ENCODE measurements at places on chromosomes 6 and 20.
A peak's percentile ranks its signal among the peaks of the same experiment; 100 is the strongest.

DNA sequence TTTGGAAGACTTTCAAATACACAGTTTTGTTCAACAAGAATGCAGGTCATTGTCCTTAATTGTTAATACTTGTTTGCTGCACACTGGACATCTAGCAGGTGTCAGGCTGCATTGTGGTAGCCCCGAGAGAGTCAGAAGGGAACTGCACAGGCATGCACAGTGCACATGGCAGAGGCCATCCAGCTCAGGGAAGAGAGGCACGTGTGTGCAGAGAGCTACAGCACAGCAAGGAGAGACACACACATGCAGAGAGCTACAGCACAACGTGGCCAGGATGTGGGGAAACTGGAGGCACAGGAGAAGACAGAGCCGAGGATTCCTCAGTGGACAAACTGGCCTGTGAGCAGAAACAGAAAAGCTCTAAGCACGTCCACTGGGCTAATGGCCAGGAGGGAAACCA, 272.0 kb downstream of the SMOC2 start:
- no peak for DNase-seq

GRCh38 chr6:27752038-27752885, 159.9 kb downstream of the OR2B2 start:
- DNase-seq = peak; percentile 52

DNA sequence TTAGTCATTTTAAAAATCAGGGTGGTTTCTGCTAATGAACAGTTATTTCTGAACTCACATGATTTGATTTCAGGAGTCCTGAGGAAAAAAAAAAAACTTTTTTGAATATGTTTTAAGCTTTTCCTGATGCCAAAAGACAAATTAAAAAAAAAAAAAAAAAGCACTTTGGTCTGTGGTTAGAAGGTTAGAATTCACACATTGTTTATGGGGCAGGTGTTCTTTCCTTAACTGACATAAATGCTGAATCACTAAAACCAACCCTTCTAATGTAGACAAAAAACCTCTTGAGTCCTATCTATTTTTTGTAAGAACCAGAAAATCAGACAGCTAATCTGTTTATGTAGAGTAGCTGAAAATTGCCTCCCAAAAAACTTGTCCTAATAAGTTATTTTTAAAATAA, 20.4 kb downstream of the THEMIS start:
- no peak for DNase-seq

- no peak for DNase-seq
Observed at GRCh38 chr20:55415567-55416142, 589.7 kb downstream of the CBLN4 start.

- no peak for DNase-seq
Observed at GRCh38 chr20:31823360-31824124, 4.4 kb downstream of the MYLK2 start.

- DNase-seq = peak; percentile 61
Observed at GRCh38 chr6:30884521-30885480, 482 bp downstream of the DDR1 start.

DNA sequence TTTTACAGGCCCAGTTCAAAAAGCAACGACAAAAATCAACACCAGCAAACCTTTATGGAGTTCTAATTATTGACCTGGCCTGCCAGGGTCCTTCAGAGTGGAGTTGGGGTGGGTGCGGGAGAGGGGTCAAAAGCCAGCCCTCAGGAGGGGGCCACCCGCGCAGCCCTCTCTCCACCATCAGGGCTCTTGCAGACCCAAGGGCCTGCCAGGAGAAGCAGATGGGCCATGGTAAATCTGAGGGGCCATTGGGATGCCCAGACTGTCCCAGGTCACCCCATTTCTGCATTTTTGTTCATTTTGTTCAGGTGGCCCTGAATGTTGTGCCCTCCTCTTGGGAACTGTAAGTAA, 88.4 kb downstream of the DHX35 start:
- no peak for DNase-seq

DNA sequence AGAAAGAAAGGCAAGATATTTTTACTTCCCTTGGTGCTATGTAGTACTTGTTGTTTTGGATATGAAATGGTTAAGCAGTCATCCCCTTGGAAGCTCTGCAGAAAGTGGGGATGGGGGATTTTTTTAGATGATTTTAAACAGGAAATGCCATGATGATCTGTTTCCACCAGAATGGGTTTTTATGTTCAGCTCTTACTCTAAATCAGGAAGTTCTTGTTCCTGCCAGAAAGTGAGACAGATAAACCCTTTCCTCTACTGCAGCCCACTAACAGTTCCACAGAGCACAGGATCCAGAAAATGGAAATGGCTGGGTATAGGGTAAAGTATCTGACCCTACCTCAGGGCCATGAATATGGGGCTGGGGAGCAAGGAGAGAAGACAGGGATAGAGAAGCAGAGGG, 32.1 kb upstream of the PPP1R3G start:
- no peak for DNase-seq

DNA sequence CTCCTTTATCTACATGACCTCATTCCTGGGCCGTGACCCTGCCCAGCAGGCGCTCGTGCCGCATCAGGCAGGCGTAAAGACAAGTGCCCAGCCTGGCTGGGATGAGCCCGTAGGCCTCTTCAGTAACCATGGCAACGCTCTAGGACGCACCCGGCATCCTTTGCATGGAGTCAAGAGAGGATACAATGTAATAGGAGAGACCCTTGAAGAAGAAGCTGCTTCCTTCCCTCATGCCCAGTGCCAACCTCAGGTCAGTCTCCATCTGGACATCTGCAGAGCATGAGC, 5.0 kb upstream of the LSM14B start:
- DNase-seq = no peak

- no peak for DNase-seq
Observed at GRCh38 chr6:155215906-155216305, 47.9 kb upstream of the CLDN20 start.

DNA sequence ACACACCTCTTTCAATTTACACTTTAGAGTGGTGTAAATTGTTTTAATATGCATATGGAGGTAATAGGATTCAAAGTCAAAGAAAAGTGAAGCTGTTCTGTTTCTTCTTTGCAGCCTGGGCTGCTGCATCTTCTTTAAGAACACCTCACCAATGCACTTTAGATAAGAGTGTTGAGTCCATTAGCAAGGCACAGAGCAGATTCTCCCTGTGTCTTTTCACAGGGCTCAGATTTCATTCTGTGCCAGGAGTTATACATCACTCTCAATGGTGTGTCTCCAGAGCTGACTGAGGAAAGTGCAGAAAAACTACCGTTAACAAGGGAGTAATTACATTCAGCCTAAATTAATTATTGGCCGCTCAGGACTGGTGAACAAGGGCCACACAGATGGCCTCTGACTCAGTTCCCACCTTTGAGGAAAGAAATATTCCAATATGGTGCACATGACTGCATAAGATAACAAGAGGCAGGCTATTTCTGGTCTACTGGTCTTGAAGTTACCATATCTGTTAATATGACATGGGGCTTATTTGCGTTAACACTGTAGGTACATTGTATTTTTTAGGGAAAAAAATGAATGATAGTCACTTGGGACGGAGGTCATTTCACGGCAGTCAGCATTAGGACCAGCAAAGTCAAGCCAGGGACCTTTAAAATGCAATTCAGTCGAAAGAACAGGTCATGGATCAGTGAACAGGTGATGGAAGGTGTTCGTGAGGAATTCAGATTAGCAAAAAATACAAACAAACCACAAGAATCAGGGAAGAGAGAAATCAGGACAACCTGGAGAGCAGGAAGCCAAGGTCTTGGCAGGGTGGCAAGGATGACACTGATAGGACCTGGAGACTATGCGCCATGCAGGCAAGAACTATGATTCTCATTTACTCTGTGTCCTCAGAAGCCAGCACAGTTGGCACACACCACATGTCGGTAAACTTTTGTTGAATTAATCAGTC, 203.7 kb downstream of the TBX18 start:
- DNase-seq = no peak

DNA sequence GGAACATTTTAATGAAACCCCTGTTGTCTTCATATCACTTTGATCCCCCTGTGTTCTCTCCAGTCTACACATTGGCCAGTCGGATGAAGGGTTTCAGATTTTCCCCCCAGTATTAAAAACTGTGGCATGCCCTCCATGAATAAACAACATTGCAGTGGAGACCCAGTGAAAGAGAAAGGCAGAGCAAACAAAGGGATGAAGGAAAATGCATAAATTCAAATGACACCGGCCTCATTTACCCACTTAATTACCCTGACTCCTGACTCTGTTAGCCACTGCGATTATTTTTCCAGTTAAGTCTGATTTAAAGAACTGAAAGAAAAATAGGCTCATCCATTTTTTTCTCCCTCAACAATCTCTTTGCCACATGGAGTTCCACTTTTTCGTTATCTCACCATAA, 569.2 kb downstream of the TFAP2B start:
- DNase-seq = no peak

DNA sequence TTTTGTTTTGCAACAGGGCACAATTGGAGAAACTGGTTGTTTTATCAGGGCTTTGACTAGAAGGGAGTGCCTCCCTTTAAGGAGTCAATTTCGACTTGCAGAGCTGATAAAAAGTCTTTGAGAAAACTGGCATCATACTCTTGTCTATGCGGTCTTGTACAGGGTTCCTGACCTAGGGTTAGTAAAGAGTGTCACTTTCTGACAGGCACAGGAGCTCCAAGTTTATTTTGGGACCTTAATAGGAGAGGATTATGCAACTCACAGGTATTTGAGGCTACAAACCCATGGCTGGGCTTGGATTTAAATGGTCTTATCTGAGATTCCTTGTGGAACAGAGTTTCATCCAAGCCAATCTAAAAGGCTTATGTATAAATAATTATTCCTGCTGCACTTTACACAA, 365.4 kb downstream of the HTR1B start:
- no peak for DNase-seq

DNA sequence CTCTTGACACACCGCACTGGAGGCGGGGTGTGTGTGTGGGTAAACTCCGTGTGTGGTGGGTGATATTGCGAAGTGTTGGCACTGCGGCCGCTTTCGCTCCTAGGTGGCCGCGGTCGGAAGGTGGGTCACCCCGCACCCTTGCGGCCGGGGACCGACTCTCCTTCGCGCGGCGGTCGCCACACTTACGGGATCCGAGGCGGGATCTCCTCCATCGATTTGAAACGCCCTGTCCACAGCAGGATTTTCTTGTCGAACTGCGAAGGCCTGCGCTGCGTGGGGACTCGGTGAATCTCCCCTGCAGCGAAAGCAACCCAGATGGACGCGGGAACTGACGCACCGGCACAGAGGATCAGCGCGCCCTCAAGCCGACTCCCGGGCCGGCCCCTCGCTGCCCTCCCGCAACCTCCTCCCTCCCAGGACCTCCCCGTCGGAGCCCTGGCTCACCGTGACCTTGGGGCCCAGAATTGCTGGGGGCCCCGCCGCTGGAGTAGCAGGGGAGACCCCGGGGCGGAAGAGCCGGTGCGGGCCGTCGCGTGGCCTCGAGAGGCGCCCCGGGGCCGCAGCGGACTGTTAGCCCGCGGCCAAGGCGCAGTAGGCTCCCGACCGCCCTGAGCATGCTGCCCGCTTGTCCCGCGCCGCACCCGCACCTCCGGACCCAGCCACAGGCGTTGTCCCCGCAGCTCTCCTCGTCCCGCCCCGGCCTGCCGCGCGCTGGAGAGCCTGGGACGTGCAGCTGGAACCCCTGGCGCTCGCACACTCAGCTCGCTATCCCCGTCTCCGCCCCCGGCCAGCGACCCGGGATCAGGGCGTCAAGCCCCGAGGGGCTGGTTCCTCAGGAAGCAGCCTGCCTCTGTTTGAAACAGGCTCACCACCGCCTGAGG, at the start of gene FAM162B:
Gene FAM162B (minus strand): TSS at position 759 of the 881 bp plus-strand sequence. CDS start 143 bp downstream, at position 616.
- DNase-seq = peak; percentile 69

DNA sequence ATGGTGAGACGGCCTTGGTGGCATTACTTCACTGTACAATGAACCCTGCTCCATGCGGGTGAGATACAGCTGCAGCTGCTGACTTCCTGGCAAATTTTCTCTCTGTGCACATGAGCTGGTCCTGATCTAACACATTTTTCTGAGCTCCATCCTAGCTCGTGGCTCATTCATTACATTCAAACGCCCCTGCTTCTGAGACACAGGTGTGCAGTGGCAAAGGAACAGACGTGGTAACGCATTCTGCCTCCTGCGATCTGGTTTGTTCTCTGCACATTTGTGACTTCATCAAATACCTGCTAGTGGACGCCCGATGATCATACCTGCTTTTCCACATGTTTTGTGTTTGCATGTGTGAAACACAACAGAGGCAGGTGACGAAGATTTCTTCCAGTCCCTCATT, 189.6 kb upstream of the PDE10A start:
- DNase-seq = no peak

GRCh38 chr6:146905181-146905704, 299.0 kb upstream of the STXBP5 start:
- DNase-seq = no peak

- no peak for DNase-seq
Observed at GRCh38 chr6:10861086-10861485, 20.8 kb downstream of the GCM2 start.

GRCh38 chr6:9112544-9112943, 677.2 kb upstream of the SLC35B3 start:
- DNase-seq = no peak

GRCh38 chr6:39688494-39688893, 36.7 kb downstream of the KIF6 start:
- DNase-seq = peak; percentile 17

- no peak for DNase-seq
Observed at GRCh38 chr20:15594158-15594695, 979.0 kb downstream of the KIF16B start.

- DNase-seq = no peak
Observed at GRCh38 chr6:158475344-158476302, 84.3 kb upstream of the TMEM181 start.

GRCh38 chr6:163348789-163349680, 65.5 kb upstream of the QKI start:
- no peak for DNase-seq

DNA sequence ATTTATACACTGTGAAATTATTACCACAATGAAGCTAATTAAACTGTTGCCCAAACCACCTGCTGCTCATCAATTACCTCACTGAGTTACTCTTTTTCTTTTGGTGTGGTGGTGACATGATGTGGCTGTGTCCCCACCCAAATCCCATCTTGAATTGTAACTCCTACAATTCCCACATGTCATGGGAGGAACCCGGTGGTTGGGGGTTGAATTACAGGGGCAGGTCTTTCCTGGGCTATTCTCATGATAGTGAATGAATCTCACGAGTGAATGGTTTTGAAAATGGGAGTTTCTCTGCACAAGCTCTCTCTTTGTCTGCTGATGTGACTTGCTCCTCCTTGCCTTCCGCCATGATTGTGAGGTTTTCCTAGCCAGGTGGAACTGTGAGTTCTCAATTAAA, 145.0 kb downstream of the LRRC1 start:
- DNase-seq = no peak

GRCh38 chr20:63652192-63652980, 838 bp downstream of the STMN3 start:
- peak; percentile 51 for DNase-seq

DNA sequence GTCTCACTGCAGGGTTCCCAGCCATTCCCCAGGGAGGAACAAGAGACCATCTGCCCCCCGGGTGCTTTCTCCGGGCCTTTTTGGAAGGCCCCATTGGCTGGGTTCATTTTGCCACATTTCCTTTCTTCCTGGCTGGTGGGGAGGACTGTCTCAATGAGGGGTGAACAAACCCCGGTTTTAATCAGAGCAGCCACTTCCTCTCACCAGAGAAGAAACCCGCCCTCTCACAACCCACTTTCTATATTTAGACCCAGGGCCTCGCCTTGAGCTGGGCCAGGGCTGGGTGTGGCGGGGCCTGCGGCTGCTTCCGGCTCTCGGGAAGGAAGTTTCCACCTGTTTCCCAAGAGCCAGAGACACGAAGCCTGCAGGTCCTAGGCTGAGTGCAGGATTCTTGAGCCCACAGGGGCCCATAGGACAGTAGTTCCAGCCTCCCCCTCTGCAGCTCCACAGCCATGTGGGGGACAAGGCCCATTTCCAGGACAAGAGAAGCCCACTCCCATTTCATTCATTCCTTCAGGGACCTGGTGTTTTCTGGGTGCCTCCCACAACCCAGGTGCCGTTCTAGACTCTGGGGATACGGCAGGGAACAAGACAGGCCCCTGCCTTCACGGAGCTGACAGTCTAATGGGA, 41.8 kb downstream of the RBM38 start:
- no peak for DNase-seq
